Left ventricle myocardium superior (tissue), 1 donor: ENCODE measurements at places on chromosomes 1 and 21.
A peak's percentile ranks its signal among the peaks of the same experiment; 100 is the strongest.

GRCh38 chr1:58573705-58574591 is 3.1 kb downstream of the TACSTD2 start:
- DNase-seq: no peak

GRCh38 chr1:234617986-234618736 is 8.2 kb upstream of the IRF2BP2 start:
- DNase-seq: no peak

DNA sequence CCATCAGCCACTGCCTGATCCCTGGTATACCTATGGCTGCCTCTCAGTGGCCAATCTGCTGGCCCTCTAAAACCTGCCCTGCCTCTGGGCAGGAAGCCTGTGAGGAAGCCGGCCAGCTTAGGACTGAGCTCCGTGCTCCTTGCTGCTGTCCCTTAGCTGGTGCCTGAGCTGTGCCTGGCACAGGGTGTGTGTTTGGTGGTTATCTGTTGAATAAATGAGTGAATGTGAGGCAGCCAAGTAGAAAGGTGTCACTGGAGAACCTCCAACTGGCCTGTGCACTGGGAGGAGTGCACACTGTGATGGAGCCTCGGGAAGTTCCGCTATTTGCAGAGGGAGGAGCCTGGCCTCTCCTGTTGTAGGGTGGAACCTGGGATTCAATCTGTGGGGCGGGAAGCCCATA is 63.4 kb upstream of the STUM start:
- DNase-seq: no peak

GRCh38 chr1:84267476-84267875 is 34.0 kb upstream of the SAMD13 start:
- no peak for DNase-seq

DNA sequence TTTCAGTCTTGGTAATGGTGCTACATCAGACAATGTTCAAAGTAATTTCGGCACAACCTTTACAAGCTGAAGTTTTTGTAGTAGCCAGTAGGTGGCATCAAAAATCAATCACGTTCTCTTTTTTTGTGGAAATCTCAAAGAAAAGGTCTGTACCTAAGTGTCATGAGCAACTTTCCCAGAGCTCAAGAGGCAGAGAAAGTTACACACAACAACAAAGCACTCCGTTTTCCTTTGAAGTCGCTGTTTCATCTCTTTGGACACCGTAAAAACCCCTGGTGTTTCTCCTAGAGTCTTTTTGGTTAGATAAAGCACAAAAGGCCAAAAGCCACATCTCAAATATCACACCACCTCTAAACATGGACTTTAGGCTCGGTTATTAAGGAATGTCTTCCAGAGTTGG is 131.6 kb downstream of the LHX8 start:
- DNase-seq: no peak

DNA sequence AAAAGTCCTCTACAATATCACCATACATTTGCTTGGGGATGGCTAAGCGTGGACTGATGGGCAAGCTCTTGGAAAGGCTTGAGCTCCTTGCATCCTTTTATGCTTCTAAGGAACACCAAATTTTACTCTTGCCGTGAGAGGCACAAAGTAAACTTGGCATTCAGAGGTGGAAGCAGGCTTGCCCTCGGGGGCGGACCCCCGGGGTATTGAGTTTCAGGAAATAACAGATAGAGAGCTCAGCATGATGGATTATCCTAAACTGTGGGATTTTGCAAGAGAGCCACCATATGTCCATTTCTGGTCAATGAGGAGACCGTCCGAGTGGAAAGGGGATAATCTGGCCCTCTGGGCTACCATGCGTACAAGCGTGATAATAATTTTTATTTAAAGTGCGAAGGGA is 14.0 kb downstream of the IFI16 start:
- no peak for DNase-seq

DNA sequence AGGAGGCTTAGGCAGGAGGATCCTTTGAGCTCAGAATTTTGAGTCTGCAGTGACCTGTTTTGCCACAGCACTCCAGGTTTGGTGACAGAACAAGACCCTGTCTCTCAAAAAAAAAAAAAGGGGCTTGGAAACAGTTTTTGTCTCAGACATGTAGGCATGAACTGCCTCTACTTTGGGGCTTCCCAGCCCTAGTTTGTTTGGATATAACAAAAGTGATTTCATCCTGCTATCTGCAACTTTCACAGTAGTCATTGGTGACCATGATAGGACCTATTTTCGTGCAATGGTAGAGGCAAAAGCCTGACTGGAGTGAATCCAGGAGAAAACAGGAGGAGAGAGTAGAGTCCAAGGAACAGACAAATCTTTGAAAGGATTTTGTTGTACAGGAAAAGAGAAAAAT is 20.3 kb upstream of the EVI5 start:
- DNase-seq: no peak

- DNase-seq: no peak
Observed at GRCh38 chr21:15365751-15366392, 301.1 kb upstream of the NRIP1 start.

DNA sequence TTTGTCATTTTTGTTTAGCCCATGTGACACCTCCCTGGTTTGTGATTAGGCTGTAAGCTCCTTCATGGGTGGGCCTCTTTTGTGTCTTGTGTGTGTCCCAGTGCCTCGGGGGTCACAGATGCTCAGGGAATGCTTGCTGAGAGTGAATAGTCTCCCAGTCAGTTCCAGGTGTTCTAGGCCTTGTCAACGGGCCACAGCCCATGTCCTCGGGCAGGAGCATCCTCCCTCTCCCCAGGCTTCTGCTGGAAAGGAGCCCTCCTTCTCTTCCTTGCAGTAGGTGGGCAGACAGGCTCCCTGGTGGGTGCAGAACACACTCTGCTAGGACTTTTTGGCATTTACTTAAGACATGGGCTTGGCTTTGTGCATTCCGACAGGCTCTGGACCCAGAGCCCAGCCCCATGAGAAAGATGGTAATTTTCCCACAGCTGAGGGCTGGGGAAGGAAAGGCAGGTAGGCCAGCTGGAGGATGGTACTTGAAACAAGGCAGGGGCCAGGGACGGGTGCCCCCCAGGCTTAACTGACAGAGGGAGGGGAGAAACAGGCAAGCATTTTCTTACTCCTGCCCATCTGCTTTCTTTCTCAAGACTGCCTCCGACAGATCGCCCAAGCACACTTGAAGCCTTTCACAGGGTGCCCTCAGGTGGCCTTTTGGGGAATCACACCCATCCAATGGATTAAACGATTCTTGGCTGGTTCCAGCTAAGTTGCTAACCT is 7.1 kb upstream of the CPLANE2 start:
- peak; percentile 79 for DNase-seq

- no peak for DNase-seq
Observed at GRCh38 chr1:182149411-182149965, 88.0 kb upstream of the ZNF648 start.

DNA sequence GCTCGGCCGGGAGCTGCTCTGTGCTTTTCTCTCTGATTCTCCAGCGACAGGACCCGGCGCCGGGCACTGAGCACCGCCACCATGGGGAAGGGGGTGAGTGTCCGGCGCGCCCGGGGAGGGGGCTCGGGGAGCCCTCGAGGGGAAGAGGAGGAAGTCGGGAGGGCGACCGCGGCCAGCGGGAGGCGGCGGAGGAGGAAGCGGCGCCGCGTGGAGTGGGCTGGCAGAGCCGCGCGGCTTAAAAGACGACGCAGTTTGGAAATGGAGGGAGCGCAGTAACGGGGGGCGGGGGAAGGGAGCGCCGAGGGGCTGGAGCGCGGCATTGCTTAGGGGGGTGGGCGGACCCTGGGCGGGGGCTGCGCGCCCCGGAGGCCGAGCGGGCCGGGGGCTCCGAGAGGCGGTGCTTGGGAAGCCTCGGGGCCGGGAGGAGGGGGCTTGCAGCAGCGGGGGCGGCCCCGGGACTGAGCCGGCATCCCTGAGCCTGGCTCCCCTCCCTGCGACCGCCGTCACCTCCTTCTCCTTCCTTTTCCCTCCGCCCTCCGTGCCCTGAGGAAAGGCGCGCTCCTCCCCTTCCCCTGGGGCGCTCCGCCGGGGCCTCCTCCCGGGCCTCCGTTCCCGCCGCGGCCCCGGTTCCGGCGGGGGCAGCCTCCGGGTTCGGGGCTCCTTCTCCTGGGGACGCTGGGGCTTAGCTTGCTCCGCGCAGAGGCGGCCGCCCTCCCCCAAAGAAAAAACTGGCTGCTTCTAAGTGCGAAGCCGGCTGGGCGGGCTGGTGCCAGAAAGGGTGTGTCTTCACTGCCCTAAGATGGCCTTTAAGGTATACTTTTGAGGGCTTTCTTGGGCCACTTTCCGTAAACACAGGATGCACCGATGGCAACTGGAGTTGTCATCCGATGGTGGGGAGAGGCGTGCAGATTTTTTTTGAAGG is 648 bp downstream of the ATP1A1 start:
- peak; percentile 84 for DNase-seq

GRCh38 chr1:219927956-219928790 is at the start of gene SLC30A10:
SLC30A10 (minus strand) TSS chr1:219928557; CDS start chr1:219928440, 117 bp downstream.
- DNase-seq: peak; percentile 46

- no peak for DNase-seq
Observed at GRCh38 chr1:59025201-59025600, 241.4 kb upstream of the JUN start.

GRCh38 chr1:10691740-10692125 is 104.7 kb downstream of the CASZ1 start:
- no peak for DNase-seq

DNA sequence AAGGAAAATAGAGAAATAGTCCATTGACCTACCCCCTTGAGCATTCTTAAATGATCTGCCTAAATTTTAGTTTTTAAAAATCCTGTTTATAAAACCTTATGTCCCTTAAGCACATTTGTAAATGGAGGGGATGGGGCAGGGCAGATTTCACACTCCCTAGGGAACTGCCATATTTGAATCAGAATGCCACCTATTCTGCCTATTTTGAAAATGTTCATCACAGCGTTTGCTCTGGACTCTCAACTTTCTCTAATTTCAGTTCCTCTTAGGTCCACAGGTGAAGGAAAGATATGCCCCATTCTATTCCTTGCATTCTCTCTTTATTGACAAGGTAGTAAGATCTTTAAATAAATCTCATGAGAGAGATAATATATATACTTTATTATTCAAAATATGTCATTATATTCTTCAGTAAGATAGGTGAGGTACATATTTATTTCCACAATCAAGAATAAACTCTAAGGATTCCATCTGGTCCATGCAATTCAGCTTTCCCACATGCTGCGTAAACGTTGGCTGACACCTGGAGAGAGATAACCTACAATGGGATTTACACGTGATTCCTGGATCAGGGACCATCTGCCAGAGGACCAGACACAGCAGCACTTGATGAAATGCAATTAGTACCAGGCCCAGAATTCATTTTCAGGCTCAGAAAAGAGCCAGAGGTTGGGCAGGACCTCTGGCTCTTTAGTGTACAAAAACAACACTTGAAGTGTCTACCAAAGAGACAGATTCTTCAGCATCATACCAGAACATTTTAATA is 1.2 kb upstream of the LPGAT1 start:
- no peak for DNase-seq

GRCh38 chr1:207944571-207944970 is 33.6 kb upstream of the CD34 start:
- DNase-seq: no peak

DNA sequence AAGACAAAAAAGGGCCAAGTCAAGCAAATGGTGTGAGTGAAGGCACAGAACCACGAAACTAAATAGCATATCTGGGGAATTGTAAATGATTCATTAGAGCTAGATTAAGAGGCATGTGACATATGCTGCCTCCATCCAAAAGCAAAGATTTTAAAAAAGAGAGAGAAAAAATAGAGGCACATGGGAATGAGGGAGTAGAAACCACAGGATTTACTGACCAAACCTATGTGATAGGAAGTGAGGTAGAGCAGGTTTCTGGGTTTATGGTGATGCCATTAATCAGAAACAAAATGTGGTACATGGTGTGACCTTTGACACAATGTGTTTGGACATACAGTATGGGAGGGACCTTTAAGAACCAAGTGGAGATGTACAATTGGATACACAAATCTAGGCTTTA is 13.6 kb downstream of the C1orf52 start:
- no peak for DNase-seq

DNA sequence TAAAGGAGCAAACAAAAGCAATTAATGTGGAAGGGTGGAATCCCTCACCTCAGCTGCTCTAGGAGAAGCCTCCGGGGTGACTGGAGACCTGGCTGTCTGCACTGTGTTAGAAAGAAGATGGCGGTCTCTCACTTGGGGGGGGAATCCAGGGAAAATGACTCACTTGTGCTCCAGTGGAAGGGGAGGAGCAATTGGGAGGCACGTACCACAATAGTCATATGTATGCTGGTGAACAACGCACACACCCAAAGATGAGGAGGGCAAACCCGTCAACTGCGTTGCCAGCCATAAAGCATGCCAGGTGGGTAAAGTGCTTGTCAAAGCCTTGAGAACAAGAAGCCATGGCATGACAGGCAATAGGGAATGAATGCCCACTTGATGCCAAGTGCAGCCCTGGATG is 22.1 kb downstream of the PLEKHA6 start:
- no peak for DNase-seq

- DNase-seq: no peak
Observed at GRCh38 chr1:7467476-7468175, 303.5 kb upstream of the VAMP3 start.

- DNase-seq: no peak
Observed at GRCh38 chr1:175443332-175443731, 250.8 kb upstream of the KIAA0040 start.

DNA sequence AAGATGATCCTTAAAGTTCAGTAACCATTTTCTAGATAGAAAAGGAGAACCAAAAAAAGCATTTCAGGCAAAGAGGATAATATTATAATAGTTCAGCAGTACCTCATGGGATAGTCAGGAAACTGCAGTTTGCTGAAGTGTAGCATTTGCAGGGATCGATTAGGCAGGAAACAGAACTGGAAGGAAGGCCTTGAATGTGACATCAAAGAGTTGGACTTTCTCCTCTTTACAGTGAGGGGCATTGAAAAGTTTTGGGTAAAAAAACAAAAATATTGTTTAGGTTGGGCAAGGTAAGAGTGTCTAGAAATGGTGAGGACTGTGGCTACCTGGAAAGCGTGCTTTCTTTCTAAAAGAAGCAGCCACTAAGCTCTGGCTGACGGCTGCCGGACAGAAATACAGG is 8.0 kb upstream of the IRF6 start:
- no peak for DNase-seq

DNA sequence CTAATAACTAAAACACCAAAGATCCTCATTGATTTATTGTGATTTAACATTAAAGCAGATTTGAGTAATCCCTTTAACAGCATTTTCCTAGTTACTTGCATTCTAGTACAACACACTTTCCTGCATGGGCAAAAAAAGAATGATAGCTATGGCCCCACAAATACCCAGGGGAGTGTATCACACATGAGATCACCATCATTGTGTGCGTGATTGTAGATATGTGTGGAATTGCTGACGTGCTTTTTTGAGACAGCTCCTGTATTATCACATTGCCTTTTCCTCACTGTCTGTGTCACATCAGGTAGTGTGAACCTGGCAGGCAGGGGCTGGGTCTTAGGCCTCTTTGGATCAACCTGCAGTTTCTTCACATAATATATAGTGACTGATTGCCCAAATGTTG is 48.5 kb upstream of the SAMD13 start:
- no peak for DNase-seq
